ENCODE measurements at places on chromosomes 16 and 17.

DNA sequence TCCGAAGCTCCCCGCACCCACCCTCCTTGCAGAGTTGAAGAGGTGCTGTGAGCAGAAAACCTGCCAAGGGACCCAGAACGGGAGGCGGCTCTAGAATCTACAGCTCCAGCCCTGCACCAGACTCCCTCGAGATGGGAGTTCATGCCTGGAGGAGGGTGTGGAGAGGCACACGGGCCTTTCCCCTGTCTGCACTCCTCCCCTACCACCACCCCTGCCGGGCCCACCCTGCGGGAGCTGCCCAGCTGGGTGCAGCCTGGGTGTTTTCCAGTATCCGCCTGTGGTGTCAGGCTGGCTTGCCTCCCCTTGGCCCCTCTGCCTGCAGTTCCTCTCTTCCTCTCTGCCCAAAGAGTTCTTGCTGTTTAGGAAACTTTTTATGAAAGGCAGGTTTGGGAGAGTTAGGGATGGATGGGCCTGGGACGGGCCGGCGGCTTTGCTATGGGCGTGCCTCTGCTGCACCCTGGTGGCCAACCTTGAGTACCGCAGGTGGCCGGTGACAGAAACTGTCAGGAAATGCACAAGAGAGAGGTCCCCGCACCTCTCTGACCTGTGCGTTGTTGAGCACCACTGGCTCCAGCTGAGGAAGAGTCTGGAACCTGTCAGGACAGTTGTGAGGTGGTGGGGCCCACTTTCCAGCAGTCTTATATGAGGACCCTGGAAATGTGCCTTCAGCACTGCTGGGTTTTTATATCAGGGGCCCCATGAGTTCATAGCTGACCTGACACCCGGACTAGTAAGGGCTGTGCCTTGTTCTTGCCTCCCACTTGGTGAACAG is 354.1 kb downstream of the SEC14L1 start:
- DNase-seq = peak; percentile 88

DNA sequence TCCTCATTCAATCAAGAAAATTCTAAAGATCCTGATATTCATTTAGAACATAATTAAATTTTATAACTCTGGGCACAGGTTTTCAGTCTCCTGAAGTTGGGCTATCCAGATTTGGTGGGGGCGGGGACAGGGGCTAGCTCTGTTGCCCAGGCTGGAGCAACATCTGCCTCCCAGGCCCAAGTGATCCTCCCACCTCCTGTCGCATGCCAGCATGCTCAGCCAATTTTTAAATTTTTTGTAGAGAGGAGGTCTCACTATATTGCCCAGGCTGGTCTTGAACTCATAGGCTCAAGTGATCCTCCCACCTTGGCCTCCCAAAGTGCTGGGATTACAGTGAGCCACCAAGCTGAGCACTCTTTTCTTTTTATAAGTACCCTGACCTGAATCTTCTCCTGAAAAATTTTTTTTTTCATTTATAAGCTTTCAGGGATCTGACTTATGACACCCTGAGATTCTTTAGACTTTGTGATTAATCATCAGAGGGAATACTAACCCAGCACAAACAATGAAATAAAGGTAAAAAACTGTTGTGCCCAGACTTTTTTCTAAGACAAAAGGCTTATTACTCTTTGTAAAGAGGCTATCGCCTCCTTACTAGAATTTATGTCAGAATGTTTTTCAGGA is 62.6 kb downstream of the TUBD1 start:
- no peak for DNase-seq

DNA sequence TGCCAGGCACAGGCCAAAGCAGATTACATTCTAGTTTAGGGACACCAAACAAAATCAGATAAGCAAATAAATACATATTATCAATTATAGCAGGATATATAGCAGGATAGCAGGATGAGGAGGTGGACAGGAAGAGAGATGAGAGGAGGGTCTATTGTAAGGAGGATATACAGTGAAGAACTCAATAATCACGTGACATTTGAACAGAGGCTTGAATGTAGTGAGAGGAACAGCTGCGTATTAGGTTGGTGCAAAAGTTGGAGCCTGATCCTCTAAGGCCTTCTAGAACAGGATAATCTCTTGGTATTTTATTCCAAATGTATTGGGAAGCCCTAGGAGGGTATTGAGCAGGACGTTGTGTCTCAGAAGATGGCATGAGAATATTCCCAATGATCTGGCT is 136.7 kb downstream of the CYLD start:
- no peak for DNase-seq

DNA sequence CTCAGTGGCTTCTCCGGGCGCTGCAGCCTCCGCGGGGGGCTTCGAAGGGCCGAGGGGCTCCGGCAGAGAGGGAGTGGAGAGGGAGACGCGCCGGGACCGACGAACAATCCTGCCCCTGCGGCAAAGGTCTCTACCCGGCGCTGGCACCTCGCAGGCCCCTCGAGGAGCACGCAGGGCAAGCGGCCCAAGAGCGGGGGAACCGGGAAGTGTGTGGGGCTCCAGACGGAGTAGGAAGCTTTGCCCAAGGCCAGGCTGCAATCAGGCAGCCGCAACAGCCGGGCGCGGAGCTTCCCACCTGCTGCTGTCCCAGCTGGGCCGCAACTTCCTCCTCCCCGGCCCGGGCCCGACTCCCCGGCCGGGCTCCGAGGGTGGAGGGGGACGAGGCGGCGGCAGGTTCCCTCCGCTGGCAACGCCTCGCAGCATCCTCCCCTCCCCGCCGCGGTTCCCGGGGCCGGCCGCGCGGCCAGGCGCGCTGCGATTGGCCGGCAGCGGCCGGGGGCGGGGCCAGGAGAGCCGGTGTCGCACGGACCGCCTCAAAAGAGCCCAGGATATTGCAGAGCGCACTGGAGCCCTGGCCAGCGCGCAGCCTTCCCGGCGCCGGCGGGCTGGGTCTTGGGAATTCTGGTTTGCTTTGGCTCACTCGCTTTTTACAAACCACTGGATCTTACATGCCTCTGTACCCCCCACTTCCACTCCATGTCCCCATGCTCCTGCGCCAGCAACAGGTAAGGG is at the start of gene KCNJ2:
Gene KCNJ2, plus strand, starts transcription at position 556 of the 732 bp plus-strand sequence. CDS start 5,508 bp downstream, outside the sequence.
- DNase-seq = peak; percentile 86

DNA sequence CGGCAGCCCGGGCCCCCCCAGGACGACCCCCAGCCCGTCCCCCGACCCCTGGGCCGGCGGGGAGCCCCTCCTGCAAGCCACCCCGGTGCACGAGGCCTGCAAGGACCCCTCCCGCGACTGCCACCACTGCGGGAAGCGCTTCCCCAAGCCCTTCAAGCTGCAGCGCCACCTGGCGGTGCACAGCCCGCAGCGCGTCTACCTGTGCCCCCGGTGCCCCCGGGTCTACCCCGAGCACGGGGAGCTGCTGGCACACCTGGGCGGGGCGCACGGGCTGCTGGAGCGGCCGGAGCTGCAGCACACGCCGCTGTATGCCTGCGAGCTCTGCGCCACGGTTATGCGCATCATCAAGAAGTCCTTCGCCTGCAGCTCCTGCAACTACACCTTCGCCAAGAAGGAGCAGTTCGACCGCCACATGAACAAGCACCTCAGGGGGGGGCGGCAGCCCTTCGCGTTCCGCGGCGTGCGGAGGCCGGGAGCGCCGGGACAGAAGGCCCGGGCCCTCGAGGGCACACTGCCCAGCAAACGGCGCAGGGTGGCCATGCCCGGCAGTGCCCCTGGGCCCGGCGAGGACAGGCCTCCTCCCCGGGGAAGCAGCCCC is 15.6 kb upstream of the ZFPM1 start:
- DNase-seq = peak; percentile 59

- no peak for DNase-seq
Measured at GRCh38 chr17:72617557-72617956, 474.9 kb downstream of the SLC39A11 start.

DNA sequence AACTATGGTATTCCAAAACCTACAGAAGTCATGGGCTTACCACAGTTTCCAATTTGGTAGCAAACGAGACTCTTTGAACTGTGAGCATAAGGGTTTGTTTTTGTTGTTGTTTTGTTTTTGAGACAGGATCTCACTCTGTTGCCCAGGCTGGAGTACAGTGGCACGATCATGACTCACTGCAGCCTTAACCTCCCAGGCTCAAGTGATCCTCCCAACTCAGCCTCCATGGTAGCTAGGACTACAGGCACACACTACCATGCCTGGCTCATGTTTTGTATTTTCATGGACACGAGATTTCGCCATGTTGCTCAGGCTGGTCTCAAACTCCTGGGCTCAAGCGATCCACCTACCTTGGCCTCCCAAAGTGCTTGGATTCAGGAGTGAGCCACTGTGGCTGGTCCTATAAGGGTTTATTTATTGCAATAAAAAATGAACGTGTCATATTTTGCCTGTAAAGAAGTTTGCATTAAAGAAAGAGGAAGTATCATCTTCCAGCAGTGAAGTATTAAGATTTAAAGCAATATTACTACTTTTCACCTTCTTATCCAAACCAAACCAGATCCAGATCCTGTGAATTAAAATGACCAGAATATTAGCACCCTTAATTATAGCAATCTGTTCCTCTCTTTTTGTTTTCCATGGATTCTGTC is 37.2 kb downstream of the KCNJ2 start:
- DNase-seq = no peak

- no peak for DNase-seq
Measured at GRCh38 chr16:18003033-18003432, 333.5 kb downstream of the NPIPA8 start.

GRCh38 chr17:71558901-71559300 is 561.9 kb upstream of the SOX9 start:
- DNase-seq = no peak

- DNase-seq = no peak
Measured at GRCh38 chr16:58016840-58017446, 8.6 kb upstream of the MMP15 start.
